CD4-positive, alpha-beta T cell treated with Interleukin-6 for 4 hours (primary cell): ENCODE measurements at places on chromosomes 3 and 15.

GRCh38 chr3:107641572-107642307 lies 119.0 kb downstream of the BBX start:
- DNase-seq: no peak

- no peak for DNase-seq
Measured at GRCh38 chr3:124793054-124793739, 62.9 kb downstream of the UMPS start.

- no peak for DNase-seq
Measured at GRCh38 chr3:154228561-154229216, 95.6 kb downstream of the DHX36 start.

GRCh38 chr3:15329046-15330005 lies 3.1 kb downstream of the SH3BP5 start:
- DNase-seq: no peak

DNA sequence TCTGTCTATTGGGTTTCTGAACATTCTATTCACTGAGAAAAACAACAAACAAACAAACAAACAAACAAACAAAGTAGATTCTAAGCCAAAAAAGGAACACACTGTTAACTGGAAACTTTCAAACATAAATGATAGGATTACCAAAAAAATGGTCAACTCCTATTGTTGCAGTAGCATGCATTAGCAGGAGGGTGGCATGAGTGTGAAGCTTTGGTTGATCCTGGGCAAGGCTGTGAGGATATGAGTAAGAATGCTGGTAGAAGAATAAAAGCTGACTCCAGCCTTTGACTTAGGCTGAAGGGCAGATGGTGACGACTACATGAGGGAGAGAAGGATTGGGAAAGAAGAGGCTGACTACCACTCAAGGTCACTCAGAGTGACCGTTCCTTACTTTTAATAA lies 810.3 kb downstream of the VGLL3 start:
- DNase-seq: no peak

DNA sequence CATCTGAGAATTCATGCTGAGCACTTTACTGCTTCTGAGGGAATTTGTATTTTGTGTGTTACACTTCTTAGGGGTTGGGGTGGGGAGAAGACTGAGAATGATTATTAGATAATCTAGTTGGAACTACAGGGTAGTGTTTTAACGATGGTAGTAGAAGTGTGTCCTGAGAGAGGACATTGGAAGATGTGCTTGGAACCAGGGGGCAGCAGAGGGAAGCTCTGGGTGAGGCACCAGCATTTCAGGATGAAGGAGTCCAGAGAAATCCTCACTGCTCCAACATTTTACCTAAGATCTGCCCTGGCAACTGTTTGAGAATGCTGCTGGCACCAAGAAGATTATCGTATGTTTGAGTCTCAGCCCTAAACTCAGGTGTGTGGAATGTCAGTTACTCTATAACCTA lies 145.5 kb downstream of the SQOR start:
- no peak for DNase-seq

DNA sequence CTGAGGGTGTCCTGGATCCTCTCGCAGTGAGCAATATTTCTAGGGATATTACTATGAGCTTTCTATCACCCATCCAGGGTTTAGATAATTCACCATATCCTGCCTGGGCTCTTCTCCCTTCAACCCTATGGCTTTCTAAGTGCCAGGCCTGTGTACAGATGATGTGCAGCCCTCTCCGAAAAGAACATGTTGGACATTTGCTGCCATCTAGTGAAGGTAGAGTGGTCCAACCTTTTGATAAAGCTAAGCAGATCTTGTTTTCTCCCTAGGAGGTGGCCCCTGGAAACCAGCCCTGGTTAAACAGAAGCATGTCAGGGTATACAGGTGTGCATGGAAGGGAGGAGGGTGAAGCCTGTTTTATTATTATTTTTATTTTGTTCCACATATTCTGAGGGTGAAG lies 27.9 kb upstream of the SCN10A start:
- DNase-seq: no peak

DNA sequence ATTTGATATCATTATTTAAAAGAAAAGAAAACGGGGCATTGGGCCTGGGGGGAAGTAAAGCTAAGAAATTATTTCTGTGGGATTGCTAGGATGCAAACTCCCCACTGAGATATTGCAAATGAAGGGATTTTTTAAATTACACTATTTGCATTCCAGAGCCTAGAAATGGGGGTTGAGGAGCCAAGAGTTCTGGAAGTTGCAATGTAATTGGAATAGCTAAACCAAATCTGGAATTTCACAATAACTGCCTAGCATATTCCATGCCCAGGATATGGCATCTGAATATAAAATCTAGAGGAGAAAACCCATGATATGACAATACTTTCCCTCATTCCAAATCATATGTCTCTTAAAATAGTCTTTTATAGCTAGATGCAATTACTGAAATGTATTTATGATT lies 93.0 kb downstream of the CADM2 start:
- no peak for DNase-seq

GRCh38 chr3:152737021-152737908 lies 97.7 kb upstream of the P2RY1 start:
- no peak for DNase-seq

DNA sequence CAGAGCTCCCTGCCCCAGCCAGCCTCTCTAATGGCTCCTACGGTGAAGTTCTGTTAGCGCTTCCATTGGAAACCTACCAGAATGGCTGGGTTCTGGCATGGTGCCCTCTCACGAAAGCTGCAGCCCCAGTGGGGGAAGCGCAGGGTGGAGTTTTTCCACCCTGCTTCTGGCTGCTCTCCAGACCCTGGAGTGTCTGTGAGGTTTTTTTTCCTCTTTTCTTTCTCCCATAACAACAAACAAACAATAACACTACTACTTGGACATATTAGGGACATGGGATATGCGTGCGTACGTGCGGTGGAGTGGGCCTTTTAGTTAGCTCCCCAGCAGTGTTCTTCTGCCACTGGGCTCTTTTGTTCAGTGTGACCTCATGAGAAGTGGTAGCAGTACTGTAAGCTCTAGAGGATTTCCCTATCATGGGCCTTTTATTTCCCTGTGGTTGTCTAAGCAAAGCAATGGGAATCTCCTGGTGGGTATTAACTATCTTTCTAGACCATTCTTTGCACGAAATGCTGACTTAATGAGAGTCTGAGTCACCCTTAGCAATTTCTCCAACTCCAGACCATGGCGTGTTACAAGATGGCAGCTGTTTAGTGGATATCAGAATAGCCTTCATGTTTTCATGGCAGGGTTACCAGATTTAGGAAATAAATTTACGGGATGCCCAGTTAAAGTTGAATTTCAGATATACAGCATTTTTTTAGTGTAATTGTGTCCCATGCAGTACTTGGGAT lies 161.9 kb downstream of the FNDC3B start:
- no peak for DNase-seq

GRCh38 chr15:29074045-29074444 lies 188.3 kb downstream of the APBA2 start:
- DNase-seq: no peak

- DNase-seq: no peak
Measured at GRCh38 chr3:63523100-63523499, 129.4 kb upstream of the SNTN start.
